ENCODE measurements at places on chromosomes 12 and 14.

GRCh38 chr14:29716150-29716549, 211.5 kb downstream of the PRKD1 start:
- DNase-seq: no peak

- no peak for DNase-seq
Observed at GRCh38 chr12:1870086-1870485, 48.4 kb downstream of the CACNA2D4 start.

- DNase-seq: no peak
Observed at GRCh38 chr12:21615431-21615830, 10.8 kb upstream of the GYS2 start.

DNA sequence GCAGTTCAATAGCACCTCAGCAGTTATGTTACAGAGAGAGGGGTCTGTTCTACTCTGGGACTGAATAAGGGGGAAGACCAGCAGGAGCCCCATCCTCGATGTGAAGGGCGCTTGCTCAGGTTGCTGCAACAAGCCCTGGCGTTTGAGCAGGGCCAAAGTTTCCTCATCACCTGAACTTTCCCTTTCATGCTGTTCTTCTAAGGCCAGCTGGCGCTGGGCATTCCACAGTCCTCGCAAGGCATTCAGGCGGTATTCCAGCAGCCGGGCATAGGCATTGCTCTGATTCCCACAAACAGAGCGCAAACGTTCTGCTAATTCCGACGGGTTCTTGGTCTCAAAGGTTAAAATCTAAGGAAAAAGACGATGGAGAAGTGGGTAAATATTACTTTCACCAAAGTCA, 62.8 kb downstream of the HECTD4 start:
- no peak for DNase-seq

DNA sequence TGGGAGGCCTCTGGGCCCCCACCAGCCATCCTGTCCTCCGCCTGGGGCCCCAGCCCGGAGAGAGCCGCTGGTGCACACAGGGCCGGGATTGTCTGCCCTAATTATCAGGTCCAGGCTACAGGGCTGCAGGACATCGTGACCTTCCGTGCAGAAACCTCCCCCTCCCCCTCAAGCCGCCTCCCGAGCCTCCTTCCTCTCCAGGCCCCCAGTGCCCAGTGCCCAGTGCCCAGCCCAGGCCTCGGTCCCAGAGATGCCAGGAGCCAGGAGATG, 729 bp upstream of the GAPDH start:
- DNase-seq: no peak

GRCh38 chr12:45477526-45477925, 252.0 kb upstream of the ARID2 start:
- no peak for DNase-seq

- no peak for DNase-seq
Observed at GRCh38 chr12:30135776-30136175, 352.0 kb upstream of the TMTC1 start.

DNA sequence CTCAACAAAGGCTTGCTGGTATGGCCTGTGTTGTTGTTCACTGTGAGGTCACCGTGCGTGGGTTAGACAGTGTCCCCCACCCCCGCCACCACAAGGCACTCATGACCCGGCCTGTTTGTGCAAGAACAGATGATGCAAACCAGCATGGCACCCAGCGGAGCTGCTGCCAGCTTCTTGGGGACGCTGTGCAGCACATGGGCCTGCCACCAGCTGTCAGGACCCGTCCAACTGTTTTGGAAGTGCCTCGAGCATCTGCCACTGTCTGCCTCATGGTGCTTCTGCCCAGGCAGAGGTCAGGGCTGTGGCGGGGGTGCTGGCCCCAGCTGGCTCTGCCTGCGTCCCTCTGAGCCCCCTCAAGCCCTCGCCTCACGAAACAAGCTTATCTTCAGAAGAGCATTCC, 1.5 kb downstream of the ASB2 start:
- DNase-seq: peak; percentile 32

- DNase-seq: no peak
Observed at GRCh38 chr14:81406863-81407262, 6.7 kb upstream of the STON2 start.

- DNase-seq: no peak
Observed at GRCh38 chr12:131340616-131341210, 370.2 kb upstream of the SFSWAP start.

DNA sequence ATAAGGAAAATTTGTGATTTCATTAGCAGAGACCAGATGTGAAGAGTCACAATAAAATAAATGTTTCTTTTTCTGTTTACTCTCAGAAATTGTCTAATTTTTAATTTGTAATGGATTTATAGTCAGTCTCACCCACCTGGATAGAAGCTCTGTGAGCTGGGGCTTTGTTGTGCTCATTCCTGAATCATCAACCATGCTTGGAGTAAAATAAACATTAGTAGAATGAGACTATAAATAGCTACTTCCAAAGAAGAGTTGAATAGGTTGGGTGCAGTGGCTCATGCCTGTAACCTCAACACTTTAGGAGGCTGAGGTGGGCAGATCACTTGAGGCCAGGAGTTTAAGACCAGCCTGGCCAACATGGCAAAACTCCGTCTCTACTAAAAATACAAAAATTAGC, 185.3 kb upstream of the FBXO33 start:
- DNase-seq: no peak

- no peak for DNase-seq
Observed at GRCh38 chr12:101792046-101792931, 38.5 kb downstream of the GNPTAB start.

GRCh38 chr12:108356835-108357806, 18.0 kb upstream of the CMKLR1 start:
- no peak for DNase-seq

- no peak for DNase-seq
Observed at GRCh38 chr12:80161612-80162011, 62.3 kb downstream of the OTOGL start.

GRCh38 chr12:50261654-50262053, 21.7 kb downstream of the LIMA1 start:
- DNase-seq: no peak

DNA sequence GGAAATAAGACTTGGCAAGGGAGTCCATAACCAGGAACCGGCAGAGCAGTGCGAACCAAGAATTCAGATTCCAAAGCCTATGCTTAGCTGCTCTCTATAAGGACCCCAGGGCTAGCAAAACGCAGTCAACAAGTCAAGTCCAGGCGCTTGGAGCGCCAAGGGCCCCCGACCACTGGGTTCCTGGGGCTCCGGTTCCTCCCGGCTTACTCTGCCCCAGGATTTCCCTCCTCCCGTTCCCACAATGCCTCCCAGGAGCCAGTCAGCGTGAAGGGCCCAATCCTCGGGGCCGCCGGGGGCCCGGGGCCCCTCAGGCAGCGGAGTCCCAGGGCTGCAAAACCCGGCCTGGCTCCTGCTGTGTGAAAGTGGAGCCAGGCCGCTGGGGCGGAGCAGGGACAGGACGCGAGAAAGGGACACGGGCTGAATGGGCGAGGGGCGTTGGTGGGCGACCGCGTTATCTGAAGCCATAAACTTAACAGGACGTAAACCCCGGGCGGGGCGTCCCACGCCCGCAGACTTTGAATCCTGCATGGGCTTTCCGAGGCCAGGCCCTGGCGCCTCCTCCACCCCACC, 1.5 kb downstream of the KRT8 start:
- DNase-seq: peak; percentile 19

DNA sequence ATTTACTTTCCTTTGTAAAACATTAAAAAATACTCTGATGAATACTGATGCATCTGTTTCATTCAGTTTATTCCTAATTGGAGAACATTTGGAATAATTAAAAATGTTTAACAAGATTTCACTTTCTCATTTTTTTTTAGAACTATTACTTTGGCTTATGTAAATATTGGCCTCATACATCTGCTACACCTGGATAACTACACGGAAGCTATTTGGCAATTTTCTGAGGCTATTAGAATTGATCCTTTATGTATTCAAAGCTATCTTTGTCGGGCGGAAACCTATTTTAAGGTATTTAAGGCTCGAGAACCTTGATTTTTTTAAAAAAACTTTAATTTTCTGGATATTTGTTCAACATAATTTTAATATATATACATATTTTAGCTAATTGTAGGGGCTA, 196.7 kb downstream of the TTC6 start:
- no peak for DNase-seq

DNA sequence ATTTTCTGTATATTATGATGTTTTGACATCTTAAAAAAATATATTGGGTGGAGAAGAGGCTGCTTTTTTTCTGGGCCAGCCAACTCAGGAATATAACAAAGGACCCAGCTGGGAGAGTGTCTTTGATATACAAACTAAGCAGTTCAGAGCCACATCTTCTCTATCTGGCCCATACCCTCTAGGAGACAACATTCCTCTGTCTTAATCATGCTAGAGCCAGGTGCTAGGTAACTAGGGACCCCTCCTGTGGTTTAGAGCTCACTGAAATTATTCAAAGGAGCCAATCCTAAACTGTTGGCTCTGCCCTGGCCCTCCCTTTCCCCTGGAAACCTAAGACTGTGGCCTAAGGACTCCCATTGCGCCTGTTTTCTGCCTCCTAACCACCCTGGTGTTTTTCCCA, 193.1 kb upstream of the DIO2 start:
- no peak for DNase-seq

DNA sequence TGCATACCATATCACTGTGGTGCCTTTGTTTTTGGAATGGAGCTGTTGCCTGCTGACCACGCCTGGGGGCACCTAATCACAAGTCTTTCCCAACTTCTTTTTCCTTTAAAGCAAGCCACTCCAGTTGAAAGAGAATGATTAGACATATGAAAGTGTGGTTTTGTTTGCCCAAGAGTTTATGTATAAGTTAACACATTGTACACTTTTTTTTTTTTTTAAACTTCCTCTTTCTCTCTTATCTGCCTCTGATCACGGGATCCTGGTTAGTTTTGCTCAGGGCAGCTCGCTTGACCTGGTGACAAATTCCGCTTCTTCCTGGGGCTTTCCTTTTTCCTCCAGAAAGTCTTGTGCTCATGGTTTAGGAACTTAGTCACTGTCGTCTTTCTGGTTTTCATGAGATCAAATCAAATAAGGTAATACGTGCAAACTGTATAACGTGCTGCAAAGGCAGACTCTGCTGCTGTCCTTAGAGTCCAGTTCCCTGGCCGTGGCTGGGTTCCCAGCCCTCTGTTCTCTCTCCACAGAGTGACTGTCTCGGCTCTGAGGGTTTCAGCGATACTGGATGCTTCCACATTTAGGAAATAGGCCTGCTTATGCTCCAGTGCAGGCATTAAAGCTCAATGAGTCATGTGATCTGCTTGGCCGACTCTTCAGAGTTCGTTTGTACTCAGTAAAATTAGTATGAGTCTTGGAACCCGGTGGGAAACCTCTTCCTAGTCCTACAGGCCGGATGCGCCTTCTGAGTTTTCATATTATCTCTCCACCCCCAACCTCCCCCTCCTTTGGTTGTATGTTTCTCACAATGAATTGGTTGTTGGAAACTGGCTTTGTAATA, 15.2 kb downstream of the RASSF3 start:
- peak; percentile 62 for DNase-seq

- no peak for DNase-seq
Observed at GRCh38 chr14:62905566-62905965, 139.7 kb downstream of the KCNH5 start.

- DNase-seq: no peak
Observed at GRCh38 chr12:130161261-130162243, 712 bp upstream of the FZD10 start.

- DNase-seq: no peak
Observed at GRCh38 chr14:101217080-101217463, 313.6 kb upstream of the RTL1 start.

- no peak for DNase-seq
Observed at GRCh38 chr14:91946622-91947474, 646 bp downstream of the FBLN5 start.

DNA sequence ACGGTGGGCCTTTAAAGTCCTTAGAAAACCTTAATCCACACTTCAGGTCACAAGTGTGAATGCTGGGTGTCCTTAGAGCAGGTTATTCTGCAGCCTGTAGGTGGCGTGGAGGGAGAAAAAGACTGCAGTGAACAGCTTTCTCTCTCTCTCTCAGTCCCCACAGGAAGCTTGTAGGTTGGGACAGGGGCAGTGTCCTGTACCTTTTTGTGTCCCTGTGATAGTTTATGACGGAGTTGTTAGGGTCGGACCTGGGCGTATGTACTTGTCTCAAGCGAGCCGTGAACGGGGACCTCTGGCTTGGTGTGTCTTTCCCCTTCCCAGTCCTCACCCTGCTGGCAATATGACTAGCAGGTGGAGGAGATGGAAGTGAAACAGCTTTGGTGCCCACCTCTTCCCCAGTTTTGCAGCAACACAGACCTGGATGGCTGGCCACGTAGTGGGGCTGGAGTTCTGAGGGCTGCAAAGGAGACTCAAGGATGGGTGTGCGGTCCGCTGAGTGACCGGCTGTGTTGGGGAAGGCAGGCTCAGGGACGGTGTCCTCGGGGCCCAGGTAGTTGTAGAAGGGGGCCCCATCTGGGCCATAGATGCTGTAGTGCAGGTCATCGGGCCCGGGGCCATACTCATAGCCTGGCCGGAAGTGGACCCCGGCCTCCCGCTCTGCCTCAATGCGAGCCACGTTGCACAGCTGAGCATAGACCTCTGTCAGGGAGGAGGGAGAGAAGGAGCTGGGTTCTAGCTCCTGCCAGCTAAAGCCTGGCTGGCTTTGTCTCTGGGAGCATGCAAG, 8.9 kb downstream of the ISCA2 start:
- DNase-seq: no peak

DNA sequence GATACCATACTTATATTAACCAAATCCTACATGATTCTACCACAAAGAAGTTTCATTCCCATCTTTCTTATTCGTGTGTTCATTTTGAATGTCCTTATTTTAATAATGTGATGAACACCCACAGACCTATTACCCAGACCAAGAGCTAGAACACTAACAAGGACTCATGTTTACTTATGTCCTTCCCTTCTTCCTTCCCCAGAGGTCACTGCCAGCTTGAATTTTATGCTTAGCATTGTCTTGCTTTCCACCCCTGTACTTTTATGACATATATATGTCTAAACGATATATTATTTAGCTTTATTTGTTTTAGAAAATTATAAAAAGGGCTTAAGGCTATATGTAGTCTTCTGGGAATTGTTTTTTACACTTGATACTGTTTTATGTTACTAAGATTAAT, 238.6 kb downstream of the LRIG3 start:
- no peak for DNase-seq

DNA sequence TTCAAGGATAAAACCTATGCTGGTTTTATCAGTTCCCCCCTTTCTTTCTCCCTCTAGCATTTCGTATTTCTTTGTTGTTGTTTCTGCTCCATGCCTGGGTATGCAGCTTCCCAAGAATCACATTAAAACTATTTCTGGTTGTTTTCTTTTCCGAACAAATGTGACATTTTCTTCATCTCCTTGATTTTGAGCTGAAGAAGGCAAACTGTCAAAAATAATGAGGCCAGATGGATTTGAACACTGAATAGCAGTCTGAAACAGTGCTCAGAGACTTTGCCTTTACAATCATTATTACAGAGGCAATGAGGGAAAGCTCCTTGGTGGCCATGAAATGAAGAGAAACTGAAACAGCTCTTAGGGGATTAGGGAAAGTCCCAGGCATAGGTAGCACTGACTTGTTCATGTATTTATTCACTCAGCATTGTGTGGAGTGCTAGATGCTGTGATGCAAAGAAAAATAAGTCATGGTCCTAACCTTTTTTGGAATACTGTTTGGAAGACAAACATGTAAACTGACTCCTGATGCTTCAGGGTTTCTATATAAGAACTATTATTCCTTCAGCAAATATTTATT, 319.5 kb downstream of the FUT8 start:
- DNase-seq: no peak

GRCh38 chr12:132056951-132057350, 87.2 kb downstream of the DDX51 start:
- no peak for DNase-seq

GRCh38 chr14:74683406-74683805, 29.5 kb downstream of the AREL1 start:
- no peak for DNase-seq

- DNase-seq: no peak
Observed at GRCh38 chr14:35818346-35819115, 7.6 kb upstream of the BRMS1L start.
